ENCODE measurements at places on chromosomes 6 and 20.

GRCh38 chr6:50821441-50822077, 2.9 kb downstream of the TFAP2B start:
- no peak for DNase-seq

DNA sequence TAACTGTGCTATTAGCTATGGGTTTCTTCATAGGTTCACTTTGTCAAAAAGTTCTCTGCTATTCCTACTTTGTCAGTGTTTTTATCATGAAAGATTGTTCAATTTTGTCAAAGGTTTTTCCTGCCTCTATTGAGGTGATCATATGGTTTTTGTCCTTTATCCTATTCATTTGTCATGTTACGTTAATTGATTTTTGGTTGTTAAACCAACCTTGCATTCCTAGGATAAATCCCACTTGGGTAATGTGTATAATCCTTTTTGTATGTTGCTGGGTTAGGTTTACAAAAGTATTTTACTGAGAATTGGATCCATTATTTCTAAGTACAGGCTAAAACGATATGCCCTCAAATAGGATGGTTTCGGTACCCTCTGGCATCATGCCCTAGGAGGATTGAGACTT, 5.0 kb downstream of the PHACTR2 start:
- no peak for DNase-seq

- DNase-seq = no peak
Measured at GRCh38 chr6:43706788-43707187, 19.2 kb upstream of the MRPS18A start.

DNA sequence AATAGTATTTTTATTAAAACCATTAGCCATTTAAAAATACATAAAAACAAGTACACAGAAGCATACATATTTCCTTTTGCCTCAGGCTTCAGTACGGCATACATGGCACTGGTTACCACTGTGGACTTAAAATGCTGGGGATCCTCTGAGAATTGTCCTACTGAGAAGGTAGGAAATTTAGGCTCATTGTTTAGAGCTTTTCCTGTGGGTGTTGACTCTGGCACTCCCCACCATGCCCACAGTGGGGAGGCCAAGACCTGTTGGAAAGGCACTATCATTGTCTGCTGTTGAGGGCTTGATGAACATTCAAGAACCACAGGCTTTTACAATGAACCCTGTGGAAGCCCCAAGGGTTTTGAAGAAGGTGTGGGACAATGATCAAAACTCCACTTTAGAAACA, 473.4 kb downstream of the BTBD3 start:
- no peak for DNase-seq

- DNase-seq = no peak
Measured at GRCh38 chr6:85824329-85824728, 181.6 kb upstream of the SYNCRIP start.

- DNase-seq = no peak
Measured at GRCh38 chr6:36305885-36306284, 30.8 kb downstream of the BNIP5 start.

DNA sequence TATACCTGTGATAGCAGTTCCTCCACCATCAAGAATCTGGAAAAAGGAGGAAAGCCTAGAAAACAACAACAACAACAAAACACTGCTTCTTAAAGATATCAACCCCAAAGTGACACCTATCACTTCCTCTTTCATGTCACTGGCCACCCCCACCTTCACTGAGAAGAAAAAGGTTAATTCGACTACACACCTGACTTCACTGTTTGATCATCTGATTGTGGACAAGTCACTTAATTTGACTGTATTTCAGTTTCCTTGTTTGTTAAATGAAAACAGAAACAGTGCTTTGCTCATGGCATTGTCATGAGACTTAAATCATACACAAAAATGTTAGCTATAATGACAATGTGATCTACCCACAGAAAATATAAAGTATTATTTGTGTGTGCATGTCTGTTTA, 280.6 kb upstream of the SULF2 start:
- DNase-seq = no peak

DNA sequence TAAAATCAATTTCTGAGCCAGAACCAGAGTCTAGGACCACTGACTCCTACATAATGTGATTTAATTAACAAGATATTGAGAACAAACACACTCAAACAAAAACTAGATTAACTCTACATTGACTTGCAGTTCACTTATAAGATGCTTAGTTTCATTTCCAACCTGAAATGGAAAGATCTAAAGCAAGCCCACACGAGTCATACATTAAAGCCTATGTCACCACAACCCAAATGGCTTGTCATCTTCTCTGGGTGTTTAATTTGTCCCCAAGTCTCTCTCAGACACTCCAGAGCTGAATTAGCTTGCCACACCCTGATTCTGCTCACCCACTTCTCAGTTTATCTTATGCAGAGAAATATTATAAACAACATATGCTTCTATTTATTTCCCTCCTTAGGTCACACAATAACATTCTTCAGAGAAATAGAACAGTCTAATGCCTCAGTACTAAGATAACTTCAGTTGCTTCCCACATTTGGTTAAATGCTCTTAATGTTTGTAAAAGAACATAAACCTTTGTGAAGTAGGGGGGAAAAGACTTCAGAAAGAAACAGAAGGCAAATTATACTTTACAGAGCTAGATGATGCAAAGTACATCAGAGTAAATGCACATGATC, 8.8 kb upstream of the FBXO30 start:
- no peak for DNase-seq

DNA sequence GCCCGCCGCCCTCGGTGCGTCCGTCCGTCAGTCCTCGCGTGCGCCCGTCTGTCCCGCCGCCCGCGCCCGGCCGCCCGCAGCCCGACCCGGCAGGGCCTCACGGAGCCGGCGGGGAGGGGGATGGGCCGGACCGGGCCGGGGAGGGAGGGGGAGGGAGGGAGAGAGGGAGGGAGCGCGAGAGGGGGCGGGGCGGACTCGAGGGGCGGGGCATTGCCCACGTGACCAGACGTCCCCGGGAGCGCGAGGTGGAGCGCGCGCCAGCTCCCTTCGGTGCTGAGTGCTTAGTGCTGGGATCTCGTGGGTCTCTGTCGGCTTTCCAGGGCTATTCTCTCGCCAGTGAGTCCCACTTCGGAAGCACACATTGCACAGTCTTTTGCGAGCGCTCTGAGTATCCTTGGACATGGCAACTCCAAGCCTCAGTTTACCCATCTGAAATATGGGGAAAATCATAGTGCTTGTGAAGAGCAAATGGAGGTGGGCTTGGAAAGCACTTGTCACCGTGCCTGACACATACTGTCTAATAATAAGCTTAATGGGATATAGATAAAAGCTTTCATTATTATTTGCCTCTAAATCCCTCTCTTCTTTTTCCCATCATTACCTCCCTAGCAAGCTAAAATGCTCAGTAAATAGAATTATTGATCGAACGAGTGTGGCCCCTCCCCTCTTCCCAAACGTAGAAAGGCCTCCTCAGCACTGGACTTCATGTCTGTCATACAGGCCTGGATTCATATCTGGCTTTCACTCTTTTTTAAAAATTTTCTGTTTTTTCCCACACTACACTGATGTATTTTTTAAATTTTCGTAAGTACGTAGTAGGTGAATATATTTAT, at the start of gene NCOA6:
NCOA6 (minus strand) TSS at position 122 of the 833 bp plus-strand sequence. CDS start 43,296 bp downstream, outside the sequence.
- peak; percentile 74 for DNase-seq

GRCh38 chr6:141158740-141159139, 974.0 kb upstream of the GJE1 start:
- no peak for DNase-seq

- no peak for DNase-seq
Measured at GRCh38 chr6:34650823-34651222, 45.7 kb downstream of the ILRUN start.

DNA sequence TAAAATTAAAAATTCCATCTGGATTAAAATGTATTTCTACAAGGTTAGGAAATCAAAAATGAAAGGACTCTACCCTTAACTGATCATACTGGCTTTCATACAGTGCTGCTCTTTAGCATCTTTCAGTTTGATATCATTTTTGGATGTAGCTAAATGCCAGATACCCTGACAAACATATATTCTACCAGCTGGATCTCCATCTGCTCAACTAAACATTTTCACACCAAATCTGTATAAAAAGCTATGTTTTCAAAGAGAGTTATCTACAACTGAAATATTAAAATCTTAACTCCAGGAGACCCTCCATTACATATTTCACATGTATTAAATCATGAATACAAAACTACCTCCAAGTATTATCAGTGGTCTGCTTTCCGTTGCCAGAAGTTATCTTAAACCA, 95.7 kb downstream of the EPHA7 start:
- no peak for DNase-seq

DNA sequence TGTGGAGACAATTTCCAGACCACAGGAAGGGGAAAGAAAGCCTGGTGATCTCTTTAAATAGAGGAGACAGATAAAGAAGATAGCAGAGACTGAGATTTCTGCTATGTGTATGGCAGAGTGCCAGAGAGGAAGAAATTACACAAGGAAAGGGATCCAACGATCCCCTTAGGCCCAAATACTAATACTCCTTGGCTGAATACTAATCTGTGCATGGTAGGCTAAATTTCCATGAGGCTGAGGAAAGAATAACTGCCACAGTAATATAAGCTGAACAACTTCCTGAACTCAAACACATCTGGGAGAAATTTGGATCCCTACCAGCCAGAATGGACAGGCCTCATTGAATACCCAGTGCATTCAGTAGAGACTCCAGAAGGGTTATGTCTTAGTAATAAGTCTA, 83.3 kb upstream of the TNFAIP3 start:
- no peak for DNase-seq

DNA sequence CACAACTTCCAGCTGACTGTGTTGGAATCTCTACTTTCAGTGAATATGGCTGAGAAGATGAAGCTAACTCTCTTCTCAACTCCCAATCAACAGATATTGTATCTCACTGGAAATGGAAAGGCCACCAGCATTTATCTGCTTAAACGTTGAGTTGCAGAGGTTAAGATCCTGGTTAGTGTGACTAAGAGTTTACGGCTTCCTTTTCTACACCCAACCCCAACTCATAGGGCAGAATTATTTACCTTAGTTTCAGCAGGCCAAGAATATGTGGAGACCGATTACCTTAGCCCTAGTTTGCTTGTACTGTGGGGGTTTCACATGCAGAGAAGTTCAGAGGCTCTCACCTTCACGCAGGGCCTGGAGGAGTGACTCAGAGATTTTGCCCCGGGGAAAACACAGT, 1026.6 kb downstream of the EYS start:
- no peak for DNase-seq

DNA sequence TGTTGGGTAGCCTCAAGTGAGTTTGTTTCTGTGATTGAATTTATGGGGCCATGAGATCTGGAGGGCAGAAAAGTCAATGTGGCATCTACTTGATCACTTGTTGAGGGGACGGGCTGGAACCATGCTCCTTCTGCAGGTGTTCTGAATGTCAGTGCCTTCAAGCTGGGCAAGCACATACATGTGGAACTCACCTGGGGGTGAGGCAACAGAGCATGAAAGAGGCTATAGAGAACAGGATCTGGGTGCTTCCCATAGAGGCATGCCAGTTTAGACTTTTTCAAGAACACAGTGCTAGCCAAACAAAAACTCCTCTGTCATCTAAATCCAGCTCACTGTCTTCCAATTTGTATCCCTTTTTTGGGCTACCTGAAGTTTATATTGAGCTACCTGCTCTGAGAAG, 77.8 kb upstream of the SLC35B3 start:
- no peak for DNase-seq

DNA sequence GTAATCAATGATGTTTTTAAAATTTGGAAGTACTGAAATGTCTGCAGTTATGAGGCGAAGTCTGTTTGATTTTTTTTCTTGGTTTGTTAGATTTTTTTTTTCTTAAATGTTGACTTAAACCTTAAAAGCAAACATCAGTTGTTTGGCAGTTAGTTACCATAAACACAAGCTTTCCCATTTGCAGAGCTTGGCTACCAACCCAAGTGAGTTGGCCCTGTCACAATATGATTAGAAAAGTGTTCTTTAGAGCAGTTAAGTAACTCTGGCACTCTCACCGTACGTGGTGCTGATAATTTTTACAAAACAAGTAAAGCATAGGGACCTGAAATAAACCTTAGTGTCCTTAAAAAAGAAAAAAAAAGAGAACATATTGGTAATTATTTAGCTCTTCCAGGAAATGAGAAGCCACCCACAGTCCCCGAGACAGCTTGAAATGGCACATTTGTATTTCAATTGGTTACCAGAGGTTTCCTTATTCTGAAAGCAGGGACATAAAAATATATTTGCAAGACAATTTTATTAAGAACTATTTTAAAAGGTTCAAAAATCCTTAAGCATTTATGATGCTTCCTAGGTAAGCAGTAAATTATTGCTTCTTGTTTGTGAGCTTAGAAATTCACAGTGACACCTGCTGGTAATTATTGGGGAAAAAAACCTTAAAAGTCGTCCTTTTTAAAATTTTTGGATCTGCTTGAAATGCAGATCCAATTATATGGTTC, 3.9 kb downstream of the HEY2 start:
- DNase-seq = no peak

GRCh38 chr20:2822073-2822472, 5.9 kb downstream of the TMEM239 start:
- no peak for DNase-seq

DNA sequence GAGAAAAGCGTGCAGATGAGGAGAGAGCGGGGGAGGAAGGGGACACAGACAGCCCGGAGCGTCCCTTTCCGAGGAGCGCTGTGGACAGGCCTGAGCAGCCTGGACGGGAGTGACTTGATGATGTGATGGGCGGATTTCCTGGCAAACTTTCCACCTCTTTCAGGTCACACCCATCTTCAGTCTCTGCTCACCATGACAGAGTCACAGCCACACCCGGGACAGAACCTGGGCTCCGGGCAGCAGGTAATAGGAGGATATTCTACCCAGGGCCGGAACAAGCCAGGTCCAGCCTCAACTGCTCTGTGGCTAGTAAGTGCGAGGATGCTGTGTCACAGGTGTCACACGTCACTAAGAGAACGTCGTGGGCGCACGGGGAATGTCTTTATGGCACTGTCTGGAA, 84.3 kb downstream of the THBS2 start:
- DNase-seq = no peak

DNA sequence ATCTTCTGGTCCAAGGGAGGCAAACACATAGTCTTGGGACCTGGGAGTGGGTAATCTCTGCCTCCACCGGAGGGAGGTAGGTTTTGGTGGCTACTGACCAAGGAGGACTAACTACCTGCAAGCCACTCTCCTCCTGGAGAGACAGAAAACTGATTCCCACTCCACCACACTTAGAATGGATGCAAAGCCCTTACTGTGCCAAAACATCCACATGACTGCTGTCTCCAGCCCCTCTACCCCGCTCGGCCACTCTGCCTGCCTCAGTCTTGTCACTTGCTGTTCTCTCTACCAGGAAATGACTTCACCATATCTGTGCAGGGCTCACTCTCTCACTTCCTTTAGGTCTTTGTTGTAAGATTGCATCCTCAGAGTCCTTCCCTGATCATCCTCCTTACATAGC, 129.5 kb upstream of the ARG1 start:
- no peak for DNase-seq

- DNase-seq = no peak
Measured at GRCh38 chr6:159056003-159056402, 11.2 kb upstream of the TAGAP start.

DNA sequence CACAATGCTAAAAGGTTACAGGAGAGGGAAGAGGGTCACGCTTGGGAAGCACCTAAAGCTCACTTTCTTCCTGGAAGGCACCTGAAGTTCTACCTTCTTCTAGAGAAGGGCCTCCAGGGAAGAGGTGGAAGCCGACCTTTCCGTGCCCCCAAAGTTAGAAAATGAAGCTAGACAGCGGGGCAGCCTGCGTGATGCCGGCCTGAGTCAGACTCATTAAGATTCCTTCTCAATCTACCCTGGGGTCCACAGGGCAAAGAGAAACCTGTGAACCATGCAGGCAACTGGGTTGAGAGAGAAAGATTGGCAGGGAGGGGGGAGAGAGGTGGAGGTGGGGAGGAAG, 54.8 kb upstream of the CCDC167 start:
- no peak for DNase-seq

All from stimulated activated CD8-positive, alpha-beta memory T cell treated with anti-CD3 and anti-CD28 coated beads, Interleukin-4, amount 100 ng/mL, for 1 hour (primary cell).